ENCODE measurements at places on chromosomes 11 and 22. TPM values are rescaled to one million over a fixed set of nuclear protein-coding genes. Genes with fewer than 3 reads are reported as not detected.

DNA sequence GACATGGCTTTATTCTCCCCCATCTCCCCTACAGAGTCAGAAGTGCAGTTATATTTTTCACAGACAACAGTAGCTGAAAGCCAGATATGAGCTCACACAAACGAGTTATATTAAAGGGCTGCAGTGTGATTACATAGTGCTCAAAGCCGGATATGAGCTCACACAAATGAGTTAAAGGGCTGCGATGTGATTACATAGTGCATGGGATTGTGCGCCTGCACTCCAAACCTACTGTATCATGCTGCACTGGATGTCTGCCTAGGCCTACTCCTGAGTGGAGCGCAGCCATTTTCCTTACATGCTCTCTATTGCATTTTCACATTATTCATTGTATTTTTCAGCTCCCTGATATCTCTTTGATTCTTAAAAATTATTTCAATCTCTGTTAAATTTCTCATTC is 414.6 kb upstream of the LARGE1 start:
- DNase-seq = no peak

GRCh38 chr11:113184498-113184897 is 129.9 kb upstream of the TTC12 start:
- peak; percentile 81 for DNase-seq

DNA sequence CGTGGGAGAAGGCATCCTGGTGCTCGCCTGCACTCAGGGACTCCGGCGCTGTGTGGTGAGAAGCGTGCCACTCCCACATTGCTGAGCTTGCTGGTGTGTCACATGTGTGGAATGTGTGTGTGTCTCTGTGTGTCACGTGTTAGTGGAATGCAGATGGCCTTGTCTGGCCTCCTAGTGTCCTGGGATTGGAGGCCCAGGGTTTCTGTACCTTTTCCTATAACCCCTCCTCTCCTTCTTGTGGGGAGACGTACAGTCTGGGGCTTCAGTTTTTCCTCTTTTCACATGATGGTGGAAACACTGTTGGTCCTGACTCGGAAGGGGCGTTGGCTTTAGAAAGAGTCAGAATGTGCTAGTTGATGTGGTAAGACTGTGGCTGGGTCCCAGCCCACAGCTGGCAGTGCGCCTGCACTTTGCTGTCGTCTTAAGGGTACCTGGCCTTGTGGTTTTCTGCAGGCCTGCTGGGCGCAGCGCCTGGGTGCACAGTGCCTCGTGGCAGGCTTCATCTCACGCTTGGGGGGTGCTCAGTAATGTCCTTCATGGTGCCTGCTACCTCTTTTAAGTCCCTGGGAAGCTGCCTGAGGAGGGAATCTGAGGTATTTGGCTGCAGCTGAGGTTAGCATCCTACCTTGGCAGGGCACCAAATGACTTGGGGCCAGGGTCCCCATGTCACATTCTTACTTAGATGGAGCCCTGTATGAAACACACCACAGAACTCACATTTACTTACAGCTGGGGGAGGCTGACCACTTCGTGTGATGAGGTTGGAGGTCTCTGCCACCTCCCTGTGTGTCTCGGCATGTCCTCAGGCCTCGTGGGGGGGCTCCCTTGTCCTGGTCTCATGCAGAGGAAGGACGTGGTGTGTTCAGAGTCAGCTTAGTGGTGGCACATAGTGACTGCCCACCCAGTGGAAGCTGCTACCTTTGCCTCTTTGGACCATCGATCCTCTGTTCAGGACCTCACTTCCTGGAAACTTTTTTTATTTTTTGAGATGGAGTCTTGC is 61.9 kb downstream of the MED15 start:
- peak; percentile 82 for DNase-seq

DNA sequence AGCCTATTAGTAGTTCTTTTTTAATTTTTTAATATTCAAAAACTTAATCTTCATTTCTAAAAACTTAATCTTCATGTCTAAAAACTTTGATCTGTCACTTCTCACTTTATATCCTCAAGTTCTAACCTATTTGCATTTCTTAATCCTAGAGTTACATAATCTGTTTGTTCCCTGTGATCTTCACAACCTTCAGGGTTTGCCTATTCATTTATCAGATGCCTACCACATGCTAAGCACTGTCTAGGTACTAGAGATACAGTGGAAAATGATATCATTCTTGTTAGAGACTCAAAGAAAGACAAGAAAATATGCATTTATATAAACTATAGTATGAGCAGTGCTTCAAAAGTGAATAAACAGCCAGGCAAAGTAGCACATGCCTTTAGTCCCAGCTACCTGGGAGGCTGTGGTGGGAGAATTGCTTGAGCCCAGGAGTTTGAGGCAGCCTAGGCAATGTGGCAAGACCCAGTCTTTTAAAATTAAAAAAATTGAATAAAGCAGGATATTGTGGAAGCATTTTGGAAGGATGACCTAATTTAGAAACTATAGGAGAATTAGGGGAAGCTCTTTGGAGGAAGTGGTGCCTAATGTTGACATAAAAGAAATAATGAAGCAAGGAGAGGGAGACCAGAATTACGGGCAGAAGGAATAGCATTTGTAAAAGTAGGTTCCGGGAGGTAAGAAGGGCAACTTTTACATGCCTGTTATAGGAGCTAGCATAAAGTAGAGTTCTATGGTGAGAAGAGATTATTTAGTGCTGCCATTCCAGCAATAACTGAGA is 54.4 kb upstream of the GRK2 start:
- no peak for DNase-seq

- peak; percentile 57 for DNase-seq
Measured at GRCh38 chr11:122749005-122749687, 89.2 kb upstream of the CRTAM start.

DNA sequence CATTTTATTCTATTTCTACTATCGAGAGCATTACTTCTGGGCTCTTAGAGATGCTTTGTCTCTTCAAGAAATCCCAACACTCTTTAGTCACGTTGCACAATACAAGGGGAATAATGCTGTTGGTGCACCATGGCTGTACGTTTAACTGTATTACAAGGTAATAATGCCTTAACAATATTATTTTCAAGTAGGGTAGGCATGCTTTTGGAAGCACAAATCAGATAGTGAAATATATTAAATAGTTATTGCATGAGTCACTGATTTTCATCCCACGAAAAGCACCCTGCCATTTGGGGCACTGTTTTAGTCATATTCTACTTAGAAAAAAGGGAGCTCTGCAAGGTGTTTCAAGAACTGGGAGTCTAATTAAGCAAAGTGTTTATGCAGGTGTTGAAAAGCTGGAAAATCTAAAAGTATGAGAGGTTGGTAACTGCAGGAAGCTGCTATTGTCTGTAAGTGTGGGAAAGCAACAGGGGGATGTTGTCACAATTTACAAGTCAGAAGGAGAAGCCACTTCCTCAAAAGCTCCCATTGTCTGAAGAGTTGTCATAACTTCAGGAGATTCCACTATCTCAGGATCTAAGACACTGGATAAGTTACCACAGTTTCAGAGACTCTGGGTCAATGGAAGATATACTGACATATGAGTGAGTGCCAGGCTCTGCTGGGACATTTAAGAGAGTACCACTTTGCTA is 218.2 kb downstream of the JRKL start:
- DNase-seq = no peak

The CYP2D6 gene
- polyA plus RNA-seq = 2.8 TPM

DNA sequence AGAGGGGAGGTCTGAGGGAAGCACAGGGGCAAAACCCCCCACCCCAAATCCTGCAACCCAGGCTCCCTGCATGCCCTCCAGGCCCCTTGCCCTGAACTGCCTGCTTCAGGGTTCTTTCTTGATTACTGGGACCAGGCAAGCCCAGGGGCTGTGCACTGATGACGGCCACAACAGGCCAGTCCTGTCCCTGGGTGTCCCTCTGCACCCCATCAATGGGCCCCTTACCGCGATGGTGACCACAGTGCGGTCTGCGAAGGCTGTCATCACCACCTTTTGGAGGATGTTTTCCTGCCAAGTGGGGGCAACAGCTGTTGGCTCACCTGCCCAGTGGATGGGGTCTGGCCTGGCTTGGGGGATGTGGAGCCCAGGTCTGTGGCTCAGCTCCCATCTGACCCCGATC is 5.0 kb upstream of the KCNJ11 start:
- no peak for DNase-seq

DNA sequence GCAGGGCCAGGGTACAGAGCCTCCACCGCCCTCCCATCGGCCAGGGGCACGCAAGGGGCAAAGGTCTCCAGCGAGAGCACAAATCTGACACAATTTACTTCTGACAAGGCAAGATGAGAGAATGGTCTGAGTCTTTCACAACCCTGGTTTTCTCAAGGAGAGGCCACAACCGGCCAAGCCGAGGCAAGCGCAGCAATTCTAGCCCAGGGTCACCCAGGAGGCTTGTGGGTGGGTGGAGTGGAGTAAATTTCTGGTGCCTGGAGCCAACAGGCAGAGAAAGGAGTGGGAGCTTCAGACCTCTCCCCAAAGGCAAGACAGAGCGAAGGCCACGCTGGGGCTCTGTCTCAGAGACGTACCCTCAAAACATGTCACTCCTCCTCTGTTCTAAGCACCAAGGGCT is 9.3 kb downstream of the LARGE2 start:
- no peak for DNase-seq

GRCh38 chr11:6307876-6308275 is 12.4 kb downstream of the CAVIN3 start:
- DNase-seq = no peak

GRCh38 chr11:130826572-130826971 is 89.7 kb downstream of the SNX19 start:
- no peak for DNase-seq

The PATE4 gene
- not detected for polyA plus RNA-seq

DNA sequence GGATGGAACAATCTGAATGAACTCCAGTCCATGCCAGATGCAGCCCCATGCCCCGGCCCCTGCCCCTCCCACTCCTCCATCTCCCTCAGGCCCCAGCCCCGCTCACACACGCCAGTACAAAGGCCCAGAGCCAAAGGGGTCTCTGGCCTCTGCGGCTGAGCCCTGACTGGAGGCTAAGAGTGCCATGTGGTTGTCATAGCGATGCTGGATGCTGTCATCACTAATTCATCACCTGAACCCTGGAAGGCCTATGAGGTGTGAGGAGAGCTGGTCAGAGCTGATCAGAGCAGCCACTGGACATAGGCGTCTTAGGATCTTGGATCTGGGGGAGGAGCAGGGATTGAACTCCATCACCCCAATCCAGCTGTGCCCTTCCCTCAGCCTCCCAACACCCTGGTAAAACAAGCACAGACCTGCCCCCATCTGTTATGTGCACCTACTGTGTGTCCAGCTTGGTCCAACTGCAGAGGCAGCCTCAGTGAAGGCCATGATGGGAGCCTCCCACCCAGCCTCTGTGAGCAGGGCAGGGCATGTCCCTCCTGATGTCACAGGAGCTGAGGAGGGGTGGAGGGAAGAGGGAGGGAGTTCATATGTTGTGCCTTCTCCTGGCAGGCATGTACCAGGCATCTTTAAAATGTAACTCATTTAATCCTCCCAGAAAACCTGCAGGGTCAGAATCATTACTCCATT is 16.7 kb downstream of the PDE2A start:
- no peak for DNase-seq

The ZNF280B gene
- not detected for polyA plus RNA-seq

DNA sequence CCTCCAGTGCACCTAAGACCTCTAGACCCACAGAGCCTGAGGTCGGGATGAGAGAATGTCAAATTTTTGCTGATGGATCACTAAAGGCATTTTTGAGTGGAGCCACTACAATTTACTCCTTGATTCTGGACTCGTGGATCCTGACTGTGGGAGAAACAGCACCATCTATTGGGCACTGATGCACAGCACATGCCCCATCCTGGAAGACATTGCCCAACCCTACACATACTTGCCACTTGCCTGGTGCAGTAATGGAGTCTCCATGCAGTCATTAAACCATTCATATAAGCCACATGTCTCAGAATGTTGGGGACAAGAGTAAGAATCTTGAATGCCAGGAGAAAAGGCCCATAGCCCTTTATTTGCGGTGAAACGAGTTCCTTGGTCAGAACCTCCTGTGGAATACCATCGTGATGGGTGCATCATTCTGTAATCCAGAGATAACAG is 103.9 kb downstream of the GGTLC2 start:
- DNase-seq = no peak

DNA sequence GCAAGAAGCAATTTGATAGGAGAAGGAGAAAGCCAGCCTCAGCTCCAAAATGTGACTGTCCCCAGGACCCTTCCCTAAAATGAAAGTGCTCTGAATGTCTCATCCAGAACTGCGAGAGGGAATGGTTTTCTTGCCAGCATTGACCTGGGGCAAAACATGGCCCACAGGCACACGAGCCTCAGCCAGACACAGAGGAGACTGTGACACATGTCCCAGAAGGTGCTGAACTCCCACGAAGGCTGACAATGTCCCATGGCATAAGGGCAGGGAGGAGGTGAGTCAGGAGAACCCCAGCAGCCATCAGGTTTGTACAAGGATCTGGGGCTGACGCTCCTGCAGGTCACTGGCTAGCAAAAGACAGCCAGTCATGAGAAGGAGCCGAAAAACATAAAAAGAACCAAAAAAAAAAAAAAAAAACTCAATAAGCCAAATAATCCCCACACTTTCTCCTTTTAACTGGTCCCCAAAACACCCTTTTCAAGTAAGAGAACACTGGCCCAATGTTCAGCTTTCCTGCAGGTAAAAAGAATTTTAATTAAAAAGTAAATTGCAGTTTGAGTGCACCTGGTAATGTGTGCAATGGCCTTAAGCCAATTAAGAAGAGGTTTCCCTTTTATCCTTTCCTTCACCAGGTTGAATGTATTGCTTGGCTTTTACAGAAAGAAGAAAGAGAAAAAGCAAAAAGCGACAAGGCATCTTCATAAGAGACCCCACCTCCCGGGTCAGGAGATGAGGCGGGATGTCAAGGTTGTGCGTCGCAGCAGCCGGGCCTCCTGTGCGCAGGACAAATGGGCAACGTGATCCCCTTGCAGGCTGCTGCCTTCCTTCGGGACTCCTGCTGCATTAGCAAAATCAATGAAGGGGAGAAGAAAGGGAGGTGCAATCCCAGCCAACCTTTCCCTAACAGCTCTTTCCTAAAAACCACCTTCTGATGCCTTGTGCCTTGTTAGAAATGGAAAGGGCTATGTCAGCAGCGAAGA is 43.6 kb downstream of the GALNT18 start:
- DNase-seq = no peak

The SHISA8 gene
- polyA plus RNA-seq = not detected

The SCGB1A1 gene
- not detected for polyA plus RNA-seq

DNA sequence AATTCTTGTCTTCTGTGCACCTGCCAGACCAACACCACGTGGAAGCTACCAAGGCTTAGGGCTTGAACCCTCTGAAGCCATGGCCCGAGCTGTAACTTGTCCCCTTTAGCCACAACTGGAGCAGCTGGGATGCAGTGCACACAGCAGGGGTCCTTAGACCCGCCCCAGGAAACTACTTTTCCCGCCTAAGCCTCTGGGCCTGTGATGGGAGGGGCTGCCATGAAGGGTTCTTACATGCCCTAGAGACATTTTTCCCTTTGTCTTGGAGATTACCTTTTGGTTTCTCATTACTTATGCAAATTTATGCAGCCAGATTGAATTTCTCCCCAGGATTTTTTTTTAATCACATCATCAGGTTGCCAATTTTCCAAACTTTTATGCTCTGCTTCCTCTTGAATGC is 9.7 kb downstream of the PATE3 start:
- no peak for DNase-seq

The CRYBA4 gene
- polyA plus RNA-seq = not detected
